Stimulated activated CD8-positive, alpha-beta memory T cell treated with anti-CD3 and anti-CD28 coated beads, Interleukin-2, amount 100 ng/mL, for 1 hour (primary cell): ENCODE measurements at places on chromosomes 12 and 14.

- DNase-seq = no peak
Measured at GRCh38 chr12:24231298-24231697, 281.8 kb upstream of the SOX5 start.

DNA sequence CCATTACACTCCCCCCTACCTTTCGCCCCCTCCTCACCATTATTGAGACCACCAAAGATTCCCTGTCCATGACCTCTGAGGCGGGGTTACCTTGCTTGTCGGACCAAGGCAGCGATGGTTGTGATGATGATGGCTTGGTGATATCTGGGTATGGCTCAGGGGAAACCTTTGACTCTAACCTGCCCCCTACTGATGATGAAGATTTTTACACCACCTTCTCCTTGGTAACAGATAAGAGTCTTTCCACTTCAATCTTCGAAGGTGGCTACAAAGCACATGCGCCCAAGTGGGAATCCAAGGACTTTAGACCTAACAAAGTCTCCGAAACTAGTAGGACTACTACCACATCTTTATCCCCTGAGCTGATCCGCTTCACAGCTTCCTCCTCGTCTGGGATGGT, 350.2 kb downstream of the DIO2 start:
- DNase-seq = no peak

DNA sequence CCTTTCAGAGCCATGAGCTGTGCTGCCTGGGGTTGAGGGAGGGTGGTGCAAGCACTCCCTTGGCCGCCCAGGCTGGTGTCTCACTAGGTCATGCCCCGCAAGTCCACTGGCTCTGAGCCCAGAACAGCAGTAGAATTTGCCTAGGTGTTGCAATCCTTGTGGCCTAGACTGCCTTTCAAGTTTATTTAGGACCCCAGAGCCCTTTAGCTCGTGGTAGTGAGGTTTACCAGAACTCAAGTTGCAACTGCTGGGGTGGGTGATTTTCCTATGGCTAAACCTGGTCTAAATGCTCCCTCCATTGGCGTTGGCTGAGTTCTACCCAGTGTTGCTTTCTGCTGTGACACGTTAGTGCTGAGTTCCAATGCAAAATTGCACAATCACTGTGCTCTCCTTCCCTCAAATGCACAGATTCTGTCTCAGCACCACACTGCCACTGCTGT, 287.2 kb downstream of the BCAT1 start:
- no peak for DNase-seq

GRCh38 chr14:62144863-62145262, 382.6 kb downstream of the SNAPC1 start:
- no peak for DNase-seq

DNA sequence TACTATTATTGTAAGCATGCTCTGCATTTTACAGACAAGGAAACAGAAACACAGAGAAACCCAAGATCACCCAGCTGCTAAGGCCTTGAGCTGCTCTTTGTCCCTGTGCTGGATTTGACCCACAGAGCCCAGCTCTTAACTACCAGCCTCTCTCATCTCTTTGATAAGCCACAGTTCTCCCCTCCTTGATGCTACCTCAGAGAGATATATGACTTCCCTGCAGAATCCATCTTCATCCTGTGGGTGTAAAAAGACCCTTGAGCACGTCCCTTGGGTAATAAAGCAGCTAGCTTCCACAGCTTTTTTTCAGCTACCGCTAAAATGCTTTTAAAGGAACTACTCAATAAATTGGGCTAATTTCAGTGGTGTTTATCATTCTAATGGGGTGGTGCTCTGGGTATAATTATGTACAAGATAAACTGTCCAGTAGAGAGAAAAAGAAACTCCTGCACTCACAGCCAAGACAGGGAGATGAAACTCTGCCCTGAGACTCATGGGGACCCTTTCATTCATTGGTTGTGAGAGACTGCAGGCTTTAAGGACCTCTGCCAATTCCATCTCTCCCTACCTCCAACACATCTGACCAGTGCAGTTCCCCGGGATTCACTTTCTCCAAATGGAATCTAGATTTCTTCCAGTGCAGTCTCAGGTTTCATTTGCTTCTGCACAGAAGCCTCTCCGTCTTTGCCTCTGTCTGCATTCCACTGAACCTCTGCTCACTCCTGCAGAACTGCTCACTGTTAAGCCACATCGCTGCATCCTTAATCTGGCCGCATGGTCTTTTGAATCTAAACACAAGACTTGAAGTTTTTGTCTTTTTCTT, 24.7 kb upstream of the NTF3 start:
- no peak for DNase-seq

DNA sequence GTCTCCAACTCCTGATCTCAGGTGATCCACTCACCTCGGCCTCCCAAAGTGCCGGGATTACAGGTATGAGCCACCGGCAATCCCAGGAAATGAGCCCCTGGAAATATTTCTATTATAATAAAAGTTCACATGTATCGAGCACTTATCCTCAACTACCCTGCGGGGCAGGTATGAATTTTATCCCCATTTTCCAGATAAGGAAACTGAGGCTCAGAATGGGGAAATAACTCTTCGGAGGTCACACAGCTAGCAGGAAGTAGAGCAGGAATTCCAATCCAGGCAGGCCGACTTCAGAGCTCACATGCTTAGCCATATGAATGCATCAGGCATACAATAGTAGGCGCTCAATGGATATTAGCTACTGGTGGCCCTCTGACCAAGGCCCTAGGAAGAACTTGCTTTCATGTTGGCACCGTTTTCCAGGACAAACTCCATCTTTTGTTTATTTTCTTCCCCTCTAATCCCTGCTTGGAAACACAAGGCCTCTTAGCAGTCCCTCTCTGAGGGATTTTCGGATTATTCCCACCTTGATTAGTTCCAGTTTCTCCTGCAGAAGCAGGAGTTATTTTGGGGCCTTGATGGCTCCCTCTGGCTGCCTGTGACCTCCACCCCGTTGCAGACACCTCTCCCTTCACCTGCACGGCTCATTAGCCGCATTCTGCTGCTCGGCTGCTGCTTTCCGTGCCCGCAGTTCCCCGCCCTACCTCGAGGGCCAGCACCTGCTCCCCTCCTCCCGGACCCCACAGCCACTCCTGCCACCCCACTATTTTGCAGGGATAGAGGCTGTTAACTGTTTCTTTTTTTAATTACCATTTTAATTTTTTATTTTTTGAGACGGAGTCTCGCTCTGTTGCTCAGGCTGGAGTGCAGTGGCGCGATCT, 18.7 kb upstream of the POP5 start:
- no peak for DNase-seq

DNA sequence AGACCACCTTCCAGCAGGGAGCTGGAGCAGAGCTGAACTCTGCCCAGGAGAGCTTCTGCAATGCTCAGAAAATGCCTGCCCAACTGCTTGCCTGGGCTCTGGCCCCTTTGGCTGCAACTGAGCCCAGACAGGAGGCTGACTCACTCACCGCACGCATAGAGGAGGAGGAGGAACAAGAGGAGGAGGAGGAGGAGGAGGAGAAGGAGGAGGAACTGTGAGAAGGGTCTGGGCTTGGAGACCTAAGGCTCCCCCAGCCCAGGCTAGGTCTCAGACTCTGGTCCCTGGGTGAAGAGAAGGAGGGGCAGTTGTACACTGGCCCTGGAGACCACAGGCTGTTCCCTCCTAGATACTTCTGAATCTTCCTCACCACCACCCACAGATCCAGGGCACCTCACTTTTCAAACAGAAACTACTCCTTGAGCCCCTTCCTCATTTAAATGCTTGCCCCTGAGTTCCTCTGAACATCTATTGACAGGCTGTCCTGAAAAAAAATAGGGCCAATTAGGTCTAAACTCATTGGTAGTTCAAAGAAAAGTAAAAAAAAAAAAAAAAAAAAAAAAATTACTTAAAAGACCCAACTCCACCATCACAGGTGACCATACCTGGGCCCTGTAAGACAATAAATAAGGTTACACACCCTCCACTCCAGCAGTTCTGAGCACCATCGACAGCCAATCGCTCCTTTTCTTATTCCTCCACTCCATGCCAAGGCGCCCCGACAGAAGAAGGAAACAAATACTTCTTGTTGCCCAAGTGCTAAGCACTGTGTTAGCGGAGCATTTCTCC, 674 bp downstream of the VDR start:
- peak; percentile 40 for DNase-seq

GRCh38 chr14:37083599-37083998, 88.8 kb downstream of the SLC25A21 start:
- DNase-seq = no peak

DNA sequence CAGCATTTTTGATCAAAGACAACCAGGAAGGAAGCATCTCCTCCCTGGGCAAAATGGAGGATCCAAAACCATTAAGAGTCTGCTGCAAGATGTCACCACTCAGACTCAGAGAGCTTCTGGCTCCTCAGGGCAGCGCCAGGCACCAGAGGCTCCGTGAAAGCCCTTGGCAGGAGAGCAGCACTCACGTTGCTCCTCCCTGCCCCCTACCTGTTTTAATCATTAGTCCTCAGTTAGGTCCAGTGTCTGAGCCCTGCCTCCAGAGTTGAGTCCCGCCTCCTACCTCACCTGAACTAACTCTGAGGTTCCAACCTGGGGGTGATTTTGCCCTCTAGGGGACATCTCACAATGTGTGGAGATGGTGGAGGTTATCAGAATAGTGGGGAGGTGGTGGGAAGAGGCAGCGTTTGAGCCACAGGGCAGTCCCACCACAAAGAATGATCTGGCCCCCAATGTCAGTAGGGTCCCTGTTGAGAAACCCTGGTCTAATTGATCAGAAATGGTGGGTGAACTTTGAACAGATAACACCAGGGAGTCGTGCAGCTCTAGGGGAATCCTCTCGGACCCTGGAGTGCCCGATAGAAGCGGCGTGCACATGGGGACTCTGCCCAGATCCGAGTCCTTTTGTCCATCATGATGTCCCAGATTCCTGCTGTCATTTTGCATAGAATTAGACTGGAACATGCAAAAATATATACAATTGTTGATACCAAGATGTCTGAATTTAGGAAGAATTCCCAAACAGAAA, 156.7 kb upstream of the DIO3 start:
- DNase-seq = no peak

DNA sequence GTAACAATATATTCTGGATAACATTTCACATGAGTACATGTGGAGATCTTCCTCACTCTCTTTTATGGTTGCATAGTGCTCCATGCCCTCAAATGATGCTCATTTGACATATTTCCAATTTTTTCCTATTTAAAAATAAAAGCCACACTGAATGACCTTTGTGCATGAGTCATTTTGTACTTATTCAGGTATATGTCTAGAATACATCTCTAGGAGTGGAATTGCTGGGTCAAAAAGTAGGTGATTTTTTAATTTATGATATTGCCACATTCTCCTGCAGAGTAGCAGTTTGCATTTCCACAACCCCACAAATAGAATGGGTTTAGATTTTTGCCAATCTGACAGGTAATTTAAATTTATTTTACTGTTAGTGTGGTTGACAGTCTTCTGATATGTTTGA, 104.8 kb downstream of the RPAP3 start:
- DNase-seq = no peak

- no peak for DNase-seq
Measured at GRCh38 chr12:103688376-103689063, 101.4 kb downstream of the STAB2 start.

GRCh38 chr12:90953956-90954421, 987 bp downstream of the CCER1 start:
- DNase-seq = no peak

DNA sequence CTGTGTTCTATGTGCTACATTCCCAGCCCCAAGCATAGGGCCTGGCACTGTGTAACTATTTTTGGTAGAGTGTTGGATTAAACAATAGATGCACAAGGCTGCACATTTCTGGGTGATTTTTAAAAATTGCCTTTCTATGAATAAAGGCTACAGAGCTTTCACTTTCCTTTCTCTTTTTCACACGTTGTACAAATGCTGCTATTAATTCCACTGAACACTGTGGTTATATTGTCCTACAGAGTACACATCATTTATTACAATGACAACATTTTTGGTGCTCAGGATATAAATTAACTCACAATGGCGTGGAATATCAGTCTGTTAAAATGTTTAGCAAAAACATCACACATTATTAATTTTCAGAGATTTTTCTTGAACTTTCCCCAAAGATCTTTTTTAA, 3.6 kb upstream of the EML1 start:
- DNase-seq = no peak

DNA sequence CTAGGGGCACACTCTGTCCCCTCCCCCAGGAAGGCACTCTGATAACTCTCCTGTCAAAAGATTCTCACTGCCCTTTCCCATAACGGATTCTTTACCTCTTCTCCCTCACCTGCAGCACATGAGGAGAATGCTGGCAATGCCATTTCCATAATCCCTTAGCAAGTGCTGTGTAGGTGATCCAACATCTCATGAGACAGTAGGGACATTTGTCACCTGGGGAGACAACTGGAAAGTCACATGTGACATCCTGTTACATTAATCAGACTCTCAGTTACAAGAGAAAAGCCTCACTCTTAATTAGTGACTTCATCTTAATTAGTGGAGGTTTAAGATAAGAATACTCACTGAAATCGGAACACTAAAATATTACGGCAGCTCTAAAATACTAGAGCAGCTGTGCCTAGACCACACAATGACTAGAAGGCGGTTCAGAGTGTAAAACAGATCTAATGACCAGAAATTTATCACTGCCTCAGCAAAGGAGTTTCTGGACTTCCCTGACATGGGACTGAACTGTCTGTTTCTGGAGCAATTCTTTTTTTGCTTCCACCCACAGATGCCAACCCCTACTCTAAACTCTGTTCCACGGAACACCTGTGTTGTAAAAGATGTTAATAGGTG, 75.1 kb downstream of the SPTSSA start:
- DNase-seq = no peak

DNA sequence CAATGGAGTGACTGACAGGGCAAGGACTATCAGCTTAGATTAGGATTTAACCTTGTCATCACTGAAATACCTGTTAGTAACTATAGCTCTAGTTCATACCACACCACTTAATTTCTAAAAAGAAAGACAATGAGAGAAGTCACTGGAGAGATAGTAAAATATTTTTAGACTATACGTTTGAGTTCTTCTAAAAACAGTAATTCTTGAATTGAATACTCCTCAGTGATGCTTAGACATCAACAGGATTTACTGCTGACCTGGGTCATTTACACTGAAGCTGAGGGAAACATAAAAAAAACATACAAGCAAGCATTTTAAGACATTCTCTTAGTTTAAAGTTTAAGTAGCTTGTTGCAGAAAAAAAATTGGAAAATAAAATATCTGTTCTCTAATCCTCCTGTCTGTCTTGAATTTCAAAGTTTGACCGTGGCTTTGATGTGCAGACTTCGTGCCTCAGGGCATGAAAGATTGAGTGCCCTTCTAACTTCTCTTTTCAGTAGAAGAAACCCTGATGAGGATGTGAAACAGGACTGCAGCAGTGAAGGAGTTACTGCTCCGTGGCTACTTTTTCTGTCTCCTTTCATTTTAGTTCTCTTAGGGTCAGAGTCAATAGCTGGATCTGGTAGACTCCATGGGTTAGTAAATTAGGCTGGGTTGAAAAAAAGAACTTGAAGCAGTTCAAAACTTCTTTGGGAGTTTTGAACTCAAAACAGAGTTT, 172.2 kb downstream of the PTPRO start:
- no peak for DNase-seq

- DNase-seq = no peak
Measured at GRCh38 chr12:31728289-31728916, 418 bp downstream of the AMN1 start.

- DNase-seq = no peak
Measured at GRCh38 chr12:117069926-117070900, 29.0 kb downstream of the TESC start.
